ENCODE measurements at places on chromosomes 7 and 10.

- no peak for DNase-seq
Observed at GRCh38 chr10:28295336-28295735, 7.5 kb downstream of the MPP7 start.

- no peak for DNase-seq
Observed at GRCh38 chr7:114818501-114818900, 103.4 kb upstream of the MDFIC start.

DNA sequence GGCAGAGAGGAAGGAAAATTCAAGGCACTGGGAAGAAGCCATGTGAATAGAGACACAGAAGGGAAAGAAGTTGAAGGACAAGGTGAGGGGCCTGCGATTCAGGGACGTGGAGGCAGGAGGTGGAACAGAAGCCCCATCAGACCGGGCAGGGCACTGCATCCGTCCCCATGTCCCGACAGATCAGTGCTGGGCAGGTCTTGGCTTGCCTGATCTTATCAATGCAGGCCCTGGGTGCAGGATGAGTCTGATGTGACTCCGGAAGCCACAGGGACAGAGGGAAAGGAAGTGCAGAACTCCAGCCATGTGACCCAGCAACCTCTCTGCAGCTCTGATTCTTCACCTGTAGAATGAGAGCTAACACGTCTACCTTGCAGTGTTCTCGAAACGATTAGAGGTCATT lies 136.2 kb upstream of the CTBP2 start:
- DNase-seq, result no peak

GRCh38 chr10:128400564-128400963 lies 274.3 kb upstream of the MKI67 start:
- no peak for DNase-seq
